SJSA1 (cell line): ENCODE measurements at places on chromosomes 1 and 21. TPM values are rescaled to one million over a fixed set of nuclear protein-coding genes. Genes with fewer than 3 reads are reported as not detected.

DMRTA2 gene
- 15.0 and 16.3 TPM in 2 replicates for total RNA-seq

PKLR gene
- not detected in 2 replicates for total RNA-seq

RHCE gene
- 0.95 TPM in 1 of 2 replicates, not detected in the other for total RNA-seq

- DNase-seq: no peak
These were observed 61.0 kb upstream of the ATP1A1 start for GRCh38 chr1:116311756-116312680.

DNA sequence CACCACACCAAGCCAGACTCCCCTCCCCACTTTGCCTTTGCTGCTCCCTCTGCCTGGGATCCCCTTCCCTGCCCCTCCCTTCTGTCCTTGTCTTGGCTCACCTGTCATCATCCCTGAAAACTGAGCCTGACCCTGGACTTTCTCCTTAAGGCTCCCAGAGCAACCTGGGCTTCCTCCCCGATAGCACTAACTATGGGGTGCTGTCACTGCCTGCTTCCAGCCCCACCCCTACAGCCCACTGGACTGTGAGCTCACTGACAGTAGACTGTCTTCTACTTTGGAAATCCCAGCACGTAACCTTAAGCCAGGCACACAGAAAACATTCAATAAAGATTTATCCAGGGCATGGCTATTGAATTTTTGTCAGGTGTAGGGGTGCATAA, 9.5 kb upstream of the CSF1 start:
- DNase-seq: no peak

DNA sequence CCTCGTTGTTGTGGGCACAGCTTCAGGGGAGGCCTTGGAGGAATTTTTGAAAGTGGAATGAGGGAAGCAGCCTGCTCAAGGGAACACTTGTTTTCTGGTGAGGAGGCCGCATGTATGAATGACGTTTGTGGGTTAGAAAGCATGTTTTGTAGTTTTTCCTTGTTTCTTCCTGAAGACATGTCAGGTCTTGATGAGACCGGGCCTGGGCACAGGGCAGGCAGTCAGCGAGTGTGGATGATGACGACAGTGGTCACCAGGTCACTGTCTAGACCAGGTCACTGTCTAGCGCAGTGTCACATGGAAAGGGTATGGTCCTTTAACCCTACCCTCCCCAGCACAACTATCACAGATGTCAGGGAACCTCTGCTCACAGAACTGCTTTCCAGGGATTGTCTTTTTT, 7.3 kb downstream of the PSEN2 start:
- DNase-seq: peak; percentile 6

GRCh38 chr1:44646261-44647110, 27.8 kb downstream of the TMEM53 start:
- no peak for DNase-seq
